ENCODE measurements at places on chromosomes 7 and 10.

DNA sequence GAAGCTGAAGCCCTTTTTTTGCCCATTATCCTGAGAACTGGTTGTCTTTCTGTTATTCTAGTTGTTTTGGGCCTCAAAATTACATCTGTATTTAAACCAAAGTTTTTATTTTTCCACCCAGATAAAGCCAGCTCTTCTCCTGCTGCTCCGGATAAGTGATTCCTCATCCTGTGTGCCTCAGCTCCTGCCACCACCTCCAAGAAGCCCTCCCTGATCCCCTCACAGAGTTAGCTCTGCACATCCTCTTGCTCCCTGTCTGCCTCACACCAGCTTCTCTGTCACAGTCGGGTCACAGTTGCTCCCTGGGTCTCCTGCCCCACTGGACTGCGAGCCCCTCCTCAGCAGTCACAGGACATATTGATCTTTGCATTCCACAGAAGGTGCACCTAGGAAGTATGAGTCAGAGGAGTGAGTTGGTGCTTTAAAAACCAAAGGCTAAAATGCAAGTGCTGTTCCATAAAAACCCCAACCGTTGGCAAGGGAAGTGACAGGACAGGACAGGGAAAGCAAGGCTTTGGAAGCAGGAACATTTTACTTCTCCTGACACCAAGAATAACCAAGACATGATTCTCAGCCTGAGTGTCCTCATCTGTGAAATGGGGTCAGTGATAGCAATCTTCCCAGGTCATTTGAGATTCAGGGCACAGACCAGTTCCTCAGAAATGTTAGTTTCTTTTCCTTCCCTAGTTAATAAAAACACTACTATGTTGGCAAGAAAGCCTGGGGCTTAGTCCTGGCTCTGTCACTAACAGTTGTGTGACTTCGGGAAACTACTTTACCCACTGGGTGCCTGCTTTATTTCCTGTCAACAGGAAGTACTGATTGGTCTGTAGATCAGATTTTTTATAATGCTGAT lies 36.5 kb upstream of the EEPD1 start:
- no peak for DNase-seq

DNA sequence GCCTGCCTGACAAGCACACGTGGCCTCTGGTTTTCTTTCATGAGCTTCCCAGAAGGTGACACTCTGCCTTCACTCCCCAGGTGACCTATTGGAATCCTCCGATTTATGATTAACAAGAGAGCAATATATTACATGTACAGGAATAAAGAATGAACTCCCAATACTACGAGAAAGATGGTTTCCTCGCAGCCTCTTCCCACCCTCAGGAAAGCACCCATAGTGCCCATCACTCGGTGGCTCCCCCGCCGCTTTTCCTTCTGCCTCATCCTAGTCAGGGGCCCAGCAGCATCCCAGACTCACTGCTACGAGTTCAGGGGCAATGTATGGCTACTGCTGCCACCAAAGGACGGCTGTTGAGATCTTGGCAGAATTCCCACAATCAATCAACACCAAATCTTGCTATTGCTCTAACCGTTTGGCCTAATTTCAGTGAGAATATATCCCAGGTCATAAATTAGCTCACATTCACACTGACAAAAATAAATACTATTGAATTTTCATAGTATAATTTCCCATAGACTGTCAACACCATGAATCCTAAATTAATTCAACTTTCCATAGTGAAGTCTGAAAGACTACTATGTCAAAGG lies 196.3 kb downstream of the TNS3 start:
- DNase-seq = no peak

DNA sequence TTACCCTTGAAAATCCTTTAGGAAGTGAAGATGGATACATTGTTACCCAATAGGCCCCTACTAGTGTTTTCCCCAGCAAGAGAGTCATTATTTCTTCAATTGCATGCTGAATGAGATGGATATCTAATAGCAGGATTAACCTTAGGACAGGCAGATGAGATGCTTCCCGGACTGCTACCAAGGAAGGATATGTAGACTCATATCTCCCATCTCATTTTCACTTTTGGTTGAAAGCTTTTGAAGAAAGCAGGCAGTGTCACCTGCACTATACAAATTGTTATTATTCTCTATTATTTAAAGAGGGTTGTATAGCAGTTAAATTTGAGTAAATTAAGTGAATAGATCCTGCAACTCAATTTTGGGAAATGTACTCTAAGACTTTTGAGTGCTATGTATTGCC lies 17.0 kb upstream of the ARHGAP21 start:
- no peak for DNase-seq

DNA sequence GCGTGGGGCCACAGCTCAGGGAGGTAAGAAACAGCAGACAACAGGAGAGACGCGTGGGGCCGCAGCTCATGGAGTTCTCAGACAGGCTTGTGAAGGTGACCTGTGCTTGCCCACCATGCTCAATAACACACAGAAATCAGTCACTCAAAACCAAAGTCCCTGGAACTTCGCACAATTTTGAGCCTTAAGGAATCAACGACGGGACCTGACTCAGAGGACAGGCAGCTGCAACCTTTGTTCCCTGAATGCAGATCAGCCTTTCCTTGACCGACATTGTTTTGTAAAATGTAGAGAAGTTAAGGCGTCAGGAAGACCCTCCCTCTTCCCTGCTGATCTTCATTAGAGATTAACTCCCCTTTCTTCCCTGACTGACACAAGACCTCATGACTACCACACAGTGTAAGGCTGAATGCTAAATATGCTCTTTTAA lies 8.5 kb upstream of the KNDC1 start:
- DNase-seq = no peak

DNA sequence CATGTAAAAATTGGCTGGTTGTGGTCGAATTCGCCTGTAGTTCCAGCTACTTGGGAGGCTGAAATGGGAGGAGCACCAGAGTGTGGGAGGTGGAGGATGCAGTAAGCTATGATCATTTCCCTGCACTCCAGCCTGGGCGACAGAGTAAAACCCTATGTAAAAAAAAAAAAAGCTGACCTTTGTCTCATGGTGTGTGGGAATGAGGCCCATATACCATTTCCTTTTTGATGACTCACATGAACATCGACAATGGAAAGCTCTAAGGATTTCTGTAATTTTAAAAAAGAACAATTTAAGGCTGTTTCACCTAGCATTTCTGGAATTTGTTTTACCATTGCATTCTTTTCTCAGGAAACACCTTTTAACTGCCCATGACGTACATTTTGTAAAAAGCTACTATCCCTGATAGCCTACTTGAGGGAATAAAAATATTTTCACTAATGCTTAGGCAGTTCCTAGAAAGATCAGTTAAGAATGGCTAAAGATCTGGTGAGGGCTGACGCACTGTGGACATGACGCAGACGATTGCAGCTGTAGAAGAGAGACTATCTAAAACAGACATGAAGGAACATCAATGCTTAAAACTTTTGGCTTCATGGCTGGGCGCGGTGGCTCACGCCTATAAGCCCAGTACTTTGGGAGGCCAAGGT lies 400.6 kb upstream of the IGFBP3 start:
- DNase-seq = no peak

DNA sequence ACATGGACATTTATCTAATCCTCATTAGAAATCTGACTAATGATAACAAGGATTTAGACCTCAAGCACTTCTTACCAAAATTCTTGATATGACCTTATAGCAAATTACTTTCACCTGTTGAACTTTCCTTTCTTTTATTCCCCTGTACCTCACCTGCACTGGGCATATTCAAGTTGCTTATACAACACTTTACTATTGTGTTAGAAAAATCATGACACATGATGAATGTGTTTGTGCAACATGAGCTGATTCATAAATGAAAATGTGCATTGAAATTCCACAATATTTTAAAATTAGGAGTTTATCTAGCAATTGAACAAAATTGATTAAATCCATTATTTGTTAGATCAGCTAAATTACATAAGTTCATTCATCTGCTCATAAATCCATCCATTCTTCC lies 160.6 kb downstream of the CFTR start:
- no peak for DNase-seq

DNA sequence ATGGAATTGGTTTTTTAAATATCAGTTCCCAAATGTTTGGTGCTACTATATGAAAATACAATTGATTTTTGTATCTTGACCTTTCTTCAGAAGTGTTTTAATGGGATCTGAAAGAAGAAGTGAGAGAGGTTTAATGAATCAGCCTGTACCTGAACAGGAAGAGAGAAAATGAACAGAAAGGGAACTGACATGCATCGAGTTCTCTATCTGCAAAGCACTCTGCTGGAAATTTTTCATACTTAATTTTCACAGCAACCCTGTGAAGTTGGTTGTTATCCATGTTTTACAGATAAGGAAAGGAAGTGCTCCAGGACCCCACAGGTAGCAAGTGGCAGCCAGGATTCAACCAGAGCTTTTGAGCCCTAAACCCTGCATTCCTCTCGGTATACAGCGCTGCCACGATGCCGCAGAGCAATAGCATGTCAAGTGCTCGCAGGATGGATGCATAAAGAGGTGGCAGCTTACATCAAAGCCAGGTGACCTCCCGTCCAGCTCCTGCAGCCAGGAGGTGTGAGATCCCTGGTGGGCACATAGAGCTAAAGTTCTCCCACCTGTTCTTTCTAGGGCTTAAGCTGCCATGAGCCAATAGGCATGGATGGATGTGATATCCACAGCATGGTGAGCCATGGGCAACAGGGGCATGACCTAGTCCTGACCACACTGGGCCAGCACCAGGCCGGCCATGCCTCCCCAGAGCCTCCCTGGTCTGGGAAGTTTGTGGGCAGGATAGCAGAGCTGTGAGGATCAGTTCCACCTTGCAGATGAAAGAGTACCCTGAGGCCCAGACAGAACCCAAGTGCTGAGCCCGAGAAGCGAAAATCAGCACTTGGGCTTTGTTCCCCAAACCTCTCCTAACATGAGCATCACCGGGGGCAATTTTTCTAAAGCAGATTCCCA lies 57.2 kb downstream of the CALML3 start:
- DNase-seq = no peak

All from activated gamma-delta T cell treated with Interleukin-2 at 50 U/mL for 16 hours (primary cell).